ENCODE measurements at places on chromosomes 6 and 20. TPM values are rescaled to one million over a fixed set of nuclear protein-coding genes. Genes with fewer than 3 reads are reported as not detected.

FOXF2 gene
- 0.25 TPM for total RNA-seq

CDH26 gene
- not detected for total RNA-seq

OPRL1 gene
- 0.63 TPM for total RNA-seq

HSPA12B gene
- 0.18 TPM for total RNA-seq

LPIN3 gene
- 3.4 TPM for total RNA-seq

KIF6 gene
- total RNA-seq: 0.08 TPM

BCAS4 gene
- 2.7 TPM for total RNA-seq

GRM1 gene
- under 0.01 TPM for total RNA-seq

GRCh38 chr20:50730765-50731054, 670 bp upstream of the PARD6B start:
- DNase-seq: no peak

DNA sequence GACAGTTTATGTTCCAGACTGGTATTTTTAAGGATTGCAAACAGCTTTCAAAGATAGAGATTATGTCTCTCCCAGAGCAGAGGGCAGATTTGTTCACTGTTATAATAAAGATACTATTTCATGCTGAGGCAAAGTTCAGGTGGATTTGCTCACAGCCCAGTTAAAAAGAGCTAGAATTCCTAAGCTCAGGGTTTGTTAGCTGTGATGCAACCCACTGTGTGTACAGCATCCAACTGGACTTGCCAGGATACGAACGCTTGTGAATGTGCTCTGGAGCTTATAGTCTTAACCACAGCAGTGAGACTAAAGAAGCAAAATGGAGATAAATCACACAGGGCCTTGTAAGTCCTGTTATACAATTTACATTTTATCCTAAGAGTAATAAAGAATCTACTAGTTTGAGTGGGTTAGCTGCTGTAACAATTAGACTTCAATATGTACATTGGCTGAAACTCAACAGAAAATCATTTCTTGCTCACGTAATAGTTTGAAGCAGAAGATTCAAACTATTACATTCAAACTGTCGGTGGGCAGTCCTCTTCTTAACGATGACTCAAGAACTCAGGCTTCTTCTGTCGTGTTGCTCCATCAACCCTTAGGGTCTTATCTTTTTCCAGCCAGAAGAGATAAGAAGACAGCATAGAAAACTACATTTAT, 204.0 kb upstream of the PLN start:
- no peak for DNase-seq

- no peak for DNase-seq
Measured at GRCh38 chr6:74213995-74214394, 518.0 kb downstream of the CD109 start.

DNA sequence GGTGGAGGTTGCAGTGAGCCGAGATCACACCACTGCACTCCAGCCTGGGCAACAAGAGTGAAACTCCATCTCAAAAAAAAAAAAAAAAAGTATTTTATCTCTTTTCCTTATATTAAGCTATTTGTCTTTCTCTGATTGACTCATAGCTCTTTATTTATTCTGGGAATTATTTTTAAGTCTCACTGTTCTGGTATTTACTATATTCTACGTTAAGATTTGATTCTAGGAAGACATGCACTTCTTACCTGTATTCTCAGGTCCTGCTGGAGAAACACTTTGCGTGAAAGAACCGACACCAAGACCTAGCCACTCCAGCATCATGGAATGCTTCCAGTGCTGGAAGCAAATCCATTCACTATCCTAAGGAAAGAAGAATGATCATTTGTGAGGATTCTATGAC, 17.6 kb downstream of the ZNFX1 start:
- DNase-seq: no peak

GRCh38 chr6:141103246-141103645, 1029.5 kb upstream of the GJE1 start:
- peak; percentile 58 for DNase-seq

DNA sequence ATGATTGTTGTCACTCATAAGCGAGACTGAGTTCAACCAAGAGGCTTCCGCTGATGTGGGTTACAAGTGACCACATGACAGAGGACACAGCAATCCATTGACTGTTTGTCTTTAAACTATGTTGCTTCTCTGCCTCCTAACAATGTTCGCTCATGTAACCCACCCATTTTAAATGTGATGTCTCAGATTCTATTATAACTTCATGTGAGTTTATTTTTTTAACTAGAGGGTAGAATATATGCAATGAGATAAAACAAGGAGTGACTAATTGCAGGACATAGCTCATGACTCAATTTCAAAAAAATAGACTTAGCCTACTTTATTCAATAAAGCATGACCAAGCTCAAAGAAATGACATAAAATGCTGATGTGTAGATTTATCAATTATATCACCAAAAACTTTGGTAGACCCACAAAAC, 119.2 kb upstream of the SASH1 start:
- peak; percentile 66 for DNase-seq

GRCh38 chr6:139409026-139409425, 34.6 kb upstream of the CITED2 start:
- peak; percentile 89 for DNase-seq

- DNase-seq: no peak
Measured at GRCh38 chr6:167396068-167396658, 71.3 kb downstream of the TTLL2 start.

Data from fibroblast of the aortic adventitia (primary cell).